ENCODE measurements at places on chromosomes 7 and 10.

GRCh38 chr7:150722431-150722931 lies 6.1 kb downstream of the GIMAP1 start:
- DNase-seq = no peak

GRCh38 chr7:139109983-139110411 lies 477 bp upstream of the ZC3HAV1 start:
- DNase-seq = no peak

GRCh38 chr7:39616138-39616537 lies 7.2 kb upstream of the RALA start:
- no peak for DNase-seq

GRCh38 chr10:93707623-93708022 lies 5.2 kb upstream of the FRA10AC1 start:
- DNase-seq = no peak

DNA sequence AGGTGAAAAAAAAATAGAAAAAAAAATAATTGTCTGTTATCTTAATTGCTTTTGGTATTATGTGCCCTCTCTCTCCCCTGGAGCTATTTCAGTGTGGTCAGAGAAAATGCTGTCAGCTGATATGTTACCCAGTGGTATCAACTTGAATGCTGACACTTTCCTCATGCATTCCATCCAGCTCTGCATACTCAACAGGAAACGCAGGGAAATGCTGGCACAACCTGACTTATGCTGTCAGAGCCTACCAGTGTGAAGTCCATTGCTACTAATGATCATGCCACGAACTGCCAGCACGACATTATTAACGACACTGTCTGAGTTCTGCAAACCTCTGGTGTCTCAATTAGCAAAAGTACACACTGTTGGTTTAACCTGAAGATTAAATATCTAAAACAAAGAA lies 182.8 kb downstream of the ZWINT start:
- DNase-seq = no peak

GRCh38 chr10:130404476-130405055 lies 268.4 kb downstream of the GLRX3 start:
- DNase-seq = no peak

DNA sequence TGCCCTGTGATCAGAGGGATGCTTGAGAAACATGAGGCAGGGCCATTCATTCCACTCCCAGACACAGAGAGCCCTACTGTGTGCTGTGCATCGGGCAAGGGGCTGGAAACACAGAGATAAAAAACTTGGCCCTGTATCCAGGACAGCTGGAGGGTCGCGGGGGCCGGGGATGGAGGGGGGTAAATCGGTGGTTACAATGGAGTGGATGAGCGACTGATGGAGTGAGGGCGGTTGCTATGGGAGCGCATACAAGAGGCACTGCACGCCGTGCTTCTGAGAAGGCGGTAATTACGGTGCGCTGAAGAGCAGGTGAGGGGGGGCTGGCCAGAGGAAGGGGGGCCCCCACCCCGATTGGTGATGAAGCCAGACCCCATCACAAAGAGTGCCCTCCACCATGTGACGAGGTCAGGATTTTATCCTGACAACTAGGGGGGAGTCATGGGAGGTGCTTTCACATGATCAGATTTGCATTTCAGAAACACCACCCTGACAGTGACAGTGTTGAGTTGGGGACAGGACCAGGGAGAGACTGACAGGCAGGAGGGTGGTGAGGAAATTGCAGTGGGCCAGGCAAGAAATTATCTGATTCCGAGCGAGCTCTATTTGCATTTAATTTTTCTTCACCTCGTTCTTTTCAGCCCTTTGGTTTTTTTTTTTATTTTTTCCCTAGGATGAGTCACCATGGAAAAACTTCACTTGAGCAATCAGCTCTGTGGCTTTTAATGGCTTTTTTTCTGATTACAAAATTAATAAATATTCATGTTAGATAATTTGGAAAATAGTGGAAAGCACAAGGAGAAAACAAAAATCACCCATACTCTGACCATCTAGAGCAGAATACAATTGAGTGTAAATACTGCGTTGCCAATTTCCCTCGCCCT lies 7.8 kb downstream of the CPA5 start:
- DNase-seq = no peak

GRCh38 chr7:98624846-98625420 lies 7.8 kb downstream of the NPTX2 start:
- no peak for DNase-seq

GRCh38 chr10:73018632-73019031 lies 64.0 kb upstream of the PLA2G12B start:
- no peak for DNase-seq

- no peak for DNase-seq
These were observed 226.1 kb upstream of the SEMA3D start for GRCh38 chr7:85412912-85413311.

GRCh38 chr10:31604646-31605170 lies 285.7 kb downstream of the ZEB1 start:
- DNase-seq = no peak

GRCh38 chr7:40700653-40701421 lies 566.0 kb downstream of the SUGCT start:
- DNase-seq = no peak

DNA sequence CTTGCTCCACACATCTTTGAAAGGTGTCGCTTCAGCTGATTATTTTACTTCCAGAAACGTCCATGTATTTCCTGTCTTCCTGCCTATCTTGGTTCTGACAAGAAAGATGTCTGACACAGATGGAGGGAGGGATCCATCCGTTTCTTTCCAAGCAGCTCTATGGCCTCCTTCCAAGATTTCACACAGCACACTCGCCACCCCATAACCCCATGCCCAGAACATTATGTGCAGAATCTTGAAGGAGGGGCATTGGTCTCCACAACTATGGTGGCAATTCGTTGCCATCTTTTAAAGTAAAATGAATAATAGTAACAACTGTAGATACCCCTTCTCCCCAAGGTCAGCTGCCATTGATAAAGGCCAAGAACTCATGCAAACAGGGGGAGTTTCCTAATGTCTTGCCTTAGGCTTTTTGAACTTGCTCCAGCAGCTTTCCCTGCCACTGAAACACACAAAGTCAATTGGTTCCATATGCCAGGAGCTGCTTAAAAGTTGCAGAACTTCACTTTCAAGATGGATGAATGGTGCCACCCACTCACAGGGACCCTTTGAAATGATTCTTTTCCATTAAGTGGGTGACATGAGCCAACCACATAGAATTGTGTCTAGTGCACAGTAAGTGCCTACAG lies 60.0 kb downstream of the VSTM4 start:
- DNase-seq = no peak

DNA sequence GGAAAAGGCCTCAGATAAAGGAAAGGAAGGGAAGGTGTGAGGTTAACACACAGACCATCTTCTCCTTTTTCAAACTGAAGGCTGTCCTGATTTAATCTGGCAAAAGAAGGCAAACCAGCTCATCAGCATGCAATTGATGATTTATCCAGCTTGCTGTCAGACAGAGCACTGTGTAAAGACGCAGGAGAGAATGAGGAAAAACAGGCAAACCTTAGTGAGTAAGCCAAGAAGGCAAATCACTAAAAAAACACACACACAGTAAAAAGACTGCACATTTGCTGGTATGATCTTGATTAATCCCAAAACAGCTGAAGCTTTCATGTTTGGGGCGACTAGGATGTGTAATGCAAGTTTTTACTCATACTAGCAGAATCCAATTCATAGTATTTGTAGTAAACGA lies 65.8 kb upstream of the SKAP2 start:
- DNase-seq = no peak

GRCh38 chr10:43844221-43844620 lies 195.5 kb upstream of the ZNF32 start:
- DNase-seq = no peak

DNA sequence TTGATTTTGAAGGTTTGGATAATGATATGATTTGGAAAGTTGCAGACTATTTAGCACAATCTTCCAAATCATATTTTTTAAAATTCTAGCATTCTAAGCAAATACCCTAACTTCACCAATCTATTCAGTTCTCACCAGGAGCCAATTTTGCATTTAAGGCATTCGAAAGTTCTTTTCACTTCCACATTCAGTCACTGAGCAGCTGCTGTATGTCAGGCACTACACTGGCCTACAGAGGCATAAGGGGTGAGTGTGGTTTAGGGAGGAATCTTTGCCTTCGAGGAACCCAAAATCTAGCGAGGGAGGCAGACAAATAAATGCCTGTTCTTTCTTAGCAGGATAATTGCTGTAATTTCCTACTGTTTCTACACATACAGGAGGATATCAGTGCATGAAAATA lies 10.7 kb upstream of the UCN3 start:
- no peak for DNase-seq

DNA sequence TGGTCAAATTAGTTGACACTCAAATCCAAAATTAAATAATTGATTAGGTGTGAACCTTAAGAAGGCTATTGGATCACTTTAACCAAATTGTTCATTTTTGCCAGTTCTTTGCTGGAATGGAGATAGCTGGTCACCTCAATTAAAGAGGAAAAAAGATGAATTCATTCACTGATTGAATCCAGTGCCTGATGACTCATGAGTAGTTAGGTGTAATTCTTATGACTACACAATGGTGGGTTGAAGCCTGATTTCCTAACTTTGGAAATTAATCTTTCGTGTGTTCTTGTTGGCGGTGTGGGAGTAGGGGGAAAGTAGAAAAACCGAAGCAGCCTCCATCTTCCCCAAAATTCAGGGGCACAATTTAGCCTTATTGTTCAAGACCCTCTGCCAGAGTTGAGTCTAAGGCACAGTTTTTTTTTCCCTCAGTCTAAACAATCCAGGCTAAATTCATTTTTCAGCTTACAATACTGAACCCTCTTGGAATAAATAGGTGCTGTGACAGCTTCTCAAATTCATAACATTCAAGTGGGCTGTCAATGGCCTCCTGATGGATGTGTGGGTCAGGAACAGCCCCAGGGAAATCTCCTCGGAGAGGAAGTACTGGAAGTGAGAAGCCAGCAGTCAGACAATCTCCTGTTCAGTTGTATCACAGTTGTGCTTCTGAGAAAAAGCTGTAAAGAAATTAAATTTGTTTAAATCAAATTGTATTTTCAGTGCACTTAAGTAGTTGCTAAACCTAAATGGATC lies 356.6 kb downstream of the BBS9 start:
- no peak for DNase-seq

DNA sequence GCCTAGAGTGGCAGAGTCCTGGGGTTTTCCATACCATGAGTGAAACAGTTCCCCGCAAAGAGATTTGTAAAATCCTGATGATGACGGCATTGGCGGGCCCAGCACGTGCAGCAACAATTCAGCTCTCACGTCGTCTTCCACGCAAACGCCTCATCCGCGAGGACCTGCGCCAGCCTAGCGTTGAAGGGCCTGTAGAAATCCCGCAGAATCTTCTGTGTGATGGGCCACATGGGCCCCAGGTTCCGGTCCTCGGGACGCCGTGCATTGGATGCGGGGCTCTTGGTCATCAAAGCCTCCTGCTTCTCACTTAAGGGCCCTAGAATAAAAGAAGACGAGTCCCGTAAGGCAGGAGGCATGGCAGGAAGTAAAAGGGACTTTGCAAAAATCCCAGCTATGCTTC lies 83.4 kb downstream of the CHST15 start:
- DNase-seq = no peak

DNA sequence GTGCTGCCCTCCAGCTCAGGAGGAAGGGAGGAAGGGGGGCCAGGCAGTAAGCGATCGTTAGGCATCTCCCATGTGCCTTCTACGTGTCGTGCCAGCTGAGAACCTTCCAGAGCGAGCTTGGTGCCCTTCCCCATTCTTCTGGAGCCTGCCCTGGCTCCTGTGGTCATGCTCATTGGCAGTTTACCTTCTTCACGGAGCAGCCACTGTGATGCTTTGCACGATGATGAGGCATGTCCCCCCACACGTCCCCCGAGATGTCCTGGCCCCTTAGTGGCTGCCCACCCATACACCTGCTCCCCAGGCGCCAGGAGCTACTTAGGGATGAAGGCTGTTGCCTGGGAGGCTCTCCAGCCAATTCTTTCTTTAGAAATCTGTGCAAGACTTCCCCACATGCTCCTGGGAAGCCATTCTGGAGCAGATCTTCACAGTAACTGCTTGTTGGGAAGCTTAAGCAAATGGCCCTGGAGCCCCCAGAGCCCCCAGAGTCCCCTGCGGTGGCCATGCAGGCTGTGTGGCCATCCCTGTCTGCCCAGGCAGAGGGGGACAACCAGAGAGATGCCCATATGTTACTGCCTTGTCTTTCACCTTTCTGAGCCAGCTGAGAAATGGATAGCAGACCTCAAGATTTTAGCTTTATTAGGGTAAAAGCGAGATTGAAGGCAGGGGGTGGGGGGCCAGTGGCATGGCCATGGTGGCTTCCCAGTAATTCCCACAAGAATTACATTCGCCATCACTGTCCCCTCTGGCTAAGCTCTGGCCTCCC lies 199.0 kb downstream of the EBF3 start:
- DNase-seq = no peak

DNA sequence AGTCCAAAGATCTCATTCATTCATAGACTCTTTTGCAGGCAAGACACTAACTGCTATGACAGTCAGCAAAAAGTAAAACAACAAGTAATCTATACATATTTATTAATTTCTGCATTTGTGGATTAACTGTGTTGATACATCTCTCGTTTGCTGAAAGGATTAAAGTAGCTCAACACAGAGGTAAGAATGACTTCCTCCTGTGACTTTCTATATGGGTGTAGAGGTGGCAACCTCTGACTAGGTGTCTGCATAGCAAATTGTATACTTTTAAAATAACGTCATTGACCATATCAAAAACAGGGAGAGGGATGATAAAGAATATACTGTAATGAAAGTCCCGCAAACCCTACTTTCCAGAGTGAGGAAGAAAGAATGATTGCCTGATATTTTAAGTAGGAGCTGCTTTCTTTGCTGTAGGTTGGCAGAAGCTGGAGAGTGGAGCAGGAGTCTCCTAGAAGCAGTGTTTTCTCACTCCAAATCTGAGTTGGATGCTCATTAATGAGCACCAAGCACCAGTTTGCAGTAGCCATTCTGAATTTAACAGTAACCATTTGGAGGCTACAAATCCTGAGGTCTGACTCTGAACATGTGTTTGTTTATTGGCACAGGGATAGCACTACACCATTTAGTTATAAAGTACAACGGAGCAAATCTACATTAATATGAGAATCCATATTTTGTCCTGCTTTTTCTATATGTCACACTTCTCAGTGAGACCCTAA lies 9.2 kb upstream of the LRRN3 start:
- no peak for DNase-seq

- no peak for DNase-seq
These were observed 105.1 kb downstream of the FAM107B start for GRCh38 chr10:14669576-14669975.
